DMS79 (cell line): ENCODE measurements at places on chromosomes 3 and 15.
A peak's percentile ranks its signal among the peaks of the same experiment; 100 is the strongest.

DNA sequence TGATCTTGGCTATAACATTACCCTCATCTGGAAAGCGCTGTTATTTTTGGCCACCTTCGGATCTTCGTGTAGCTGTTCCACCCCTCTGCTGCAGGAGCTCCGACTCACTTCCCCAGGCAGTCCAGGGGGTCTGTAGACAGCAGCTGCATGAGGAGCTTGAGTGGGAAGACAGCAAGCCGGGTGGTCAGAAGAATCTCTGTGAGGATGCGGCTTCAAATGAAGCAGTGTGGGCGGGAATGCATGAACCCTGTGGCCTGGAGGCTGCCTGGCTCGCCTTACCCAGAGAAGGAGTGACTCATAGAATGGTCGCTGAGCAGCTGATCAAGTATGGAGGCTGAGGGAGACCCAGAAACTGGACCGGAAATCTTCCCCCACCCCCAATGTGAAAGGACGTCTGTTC lies 45.2 kb upstream of the NR2F2 start:
- DNase-seq: no peak

GRCh38 chr3:138625707-138626365 lies 17.3 kb downstream of the FAIM start:
- DNase-seq: no peak

DNA sequence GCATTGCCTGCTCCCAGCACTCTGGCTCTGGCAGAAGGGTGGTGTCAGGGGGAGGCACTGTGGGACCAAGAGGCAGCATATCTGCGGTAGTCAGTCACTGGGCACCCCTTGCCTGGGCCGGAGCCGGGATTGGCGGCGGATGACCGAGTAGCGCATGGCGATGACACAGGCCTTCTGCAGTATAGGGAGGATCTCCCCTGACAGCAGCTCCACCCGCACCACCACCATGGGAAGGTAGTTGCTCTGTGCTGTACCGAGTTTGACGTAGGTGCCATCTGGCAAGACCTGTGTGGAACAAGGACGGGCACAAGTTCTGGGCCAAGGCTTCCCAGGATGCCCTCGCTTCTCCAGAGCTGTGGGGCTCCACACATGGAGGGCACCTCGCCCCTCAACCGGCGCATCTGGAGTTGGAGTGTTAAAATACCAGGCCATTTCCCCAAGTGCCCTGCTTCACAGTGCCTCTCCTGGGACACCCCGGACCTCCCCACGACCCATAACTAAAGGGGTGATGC lies 6.6 kb downstream of the ACOX2 start:
- no peak for DNase-seq

DNA sequence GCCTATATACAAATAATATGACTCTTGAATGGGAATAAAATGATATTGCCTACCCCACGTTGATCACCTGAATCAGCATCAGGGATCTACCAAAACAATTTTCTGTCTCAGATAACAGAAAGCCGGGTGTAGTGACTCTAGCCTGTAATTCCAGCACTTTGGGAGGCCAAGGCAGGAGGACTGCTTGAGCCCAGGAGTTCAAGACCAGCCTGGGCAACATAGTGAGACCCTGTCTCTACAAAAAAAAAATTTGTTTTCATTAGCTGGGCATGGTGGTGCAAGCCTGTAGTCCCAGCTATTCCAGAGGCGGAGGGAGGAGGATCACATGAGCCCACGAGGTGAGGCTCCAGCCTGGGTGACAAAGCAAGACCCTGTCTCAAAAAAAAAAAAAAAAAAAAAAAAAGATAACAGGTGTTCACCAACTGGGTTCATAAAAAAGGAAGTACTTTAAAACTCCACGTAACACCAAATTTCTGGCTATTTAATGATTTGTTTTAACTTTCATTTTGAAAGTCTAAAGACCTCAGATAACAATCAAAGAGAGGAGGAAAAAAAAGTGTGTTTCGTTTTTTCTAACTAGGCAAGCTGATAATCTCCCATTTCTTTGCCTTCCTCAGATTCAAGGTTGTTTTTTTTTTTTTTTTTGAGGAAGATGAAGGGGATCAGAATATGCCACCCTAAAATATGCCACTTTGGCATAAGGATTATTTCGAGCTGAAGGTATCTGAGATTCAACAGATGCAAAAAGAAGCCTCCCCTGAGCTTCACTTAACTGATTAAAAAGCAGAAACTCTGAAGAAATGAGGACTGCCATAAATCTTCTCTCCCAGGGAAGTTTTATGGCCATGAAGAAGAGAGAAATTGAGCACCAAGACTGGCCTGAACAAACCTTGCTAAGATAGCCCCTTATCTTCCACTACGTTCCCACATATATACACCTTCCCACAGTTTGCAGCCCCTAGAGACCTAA lies 44.1 kb downstream of the TRANK1 start:
- no peak for DNase-seq

- no peak for DNase-seq
Measured at GRCh38 chr3:46162975-46163555, 45.0 kb downstream of the CCR1 start.

DNA sequence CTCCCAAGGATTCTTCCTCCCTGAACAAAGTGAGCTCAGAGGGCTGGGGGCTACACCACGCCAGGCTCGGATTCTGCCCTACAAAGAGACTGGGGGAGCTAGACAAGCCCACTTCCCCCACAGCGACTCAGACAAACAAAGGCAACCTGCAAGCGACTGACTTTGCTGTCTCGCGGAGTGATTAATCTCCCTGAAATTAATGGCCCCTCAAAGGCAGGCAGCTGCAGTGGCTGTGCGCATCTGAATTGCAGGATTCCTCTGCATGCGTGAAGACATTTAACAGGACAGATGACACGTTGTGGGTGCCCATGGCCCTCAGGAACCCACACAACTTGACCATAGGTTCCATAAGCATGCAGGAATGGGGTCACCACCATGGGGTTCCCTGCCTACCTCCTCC lies 18.4 kb downstream of the CTXND1 start:
- no peak for DNase-seq

DNA sequence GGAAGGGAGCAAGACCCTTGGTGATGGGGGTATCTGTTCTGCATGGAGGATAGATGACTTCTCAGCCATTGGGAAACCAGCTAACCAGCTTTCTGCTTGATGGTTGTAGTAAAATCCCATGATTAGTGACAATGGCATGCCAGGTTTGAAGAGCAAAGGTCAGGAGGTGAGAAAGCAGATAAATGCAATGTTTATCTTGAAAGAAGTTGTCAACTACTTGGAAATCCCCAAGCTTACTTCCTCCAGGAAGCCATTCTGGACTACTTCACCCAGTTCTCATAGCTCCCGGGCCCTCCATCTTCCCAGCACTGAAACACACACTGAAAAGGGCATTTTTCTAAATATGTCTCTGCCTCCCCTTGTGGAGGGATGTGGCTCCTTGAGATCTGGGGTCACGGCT lies 51.3 kb downstream of the SMAD3 start:
- DNase-seq: no peak

GRCh38 chr15:79071901-79072300 lies 18.7 kb downstream of the RASGRF1 start:
- no peak for DNase-seq

GRCh38 chr15:51054535-51054934 lies 40.2 kb downstream of the TNFAIP8L3 start:
- no peak for DNase-seq

DNA sequence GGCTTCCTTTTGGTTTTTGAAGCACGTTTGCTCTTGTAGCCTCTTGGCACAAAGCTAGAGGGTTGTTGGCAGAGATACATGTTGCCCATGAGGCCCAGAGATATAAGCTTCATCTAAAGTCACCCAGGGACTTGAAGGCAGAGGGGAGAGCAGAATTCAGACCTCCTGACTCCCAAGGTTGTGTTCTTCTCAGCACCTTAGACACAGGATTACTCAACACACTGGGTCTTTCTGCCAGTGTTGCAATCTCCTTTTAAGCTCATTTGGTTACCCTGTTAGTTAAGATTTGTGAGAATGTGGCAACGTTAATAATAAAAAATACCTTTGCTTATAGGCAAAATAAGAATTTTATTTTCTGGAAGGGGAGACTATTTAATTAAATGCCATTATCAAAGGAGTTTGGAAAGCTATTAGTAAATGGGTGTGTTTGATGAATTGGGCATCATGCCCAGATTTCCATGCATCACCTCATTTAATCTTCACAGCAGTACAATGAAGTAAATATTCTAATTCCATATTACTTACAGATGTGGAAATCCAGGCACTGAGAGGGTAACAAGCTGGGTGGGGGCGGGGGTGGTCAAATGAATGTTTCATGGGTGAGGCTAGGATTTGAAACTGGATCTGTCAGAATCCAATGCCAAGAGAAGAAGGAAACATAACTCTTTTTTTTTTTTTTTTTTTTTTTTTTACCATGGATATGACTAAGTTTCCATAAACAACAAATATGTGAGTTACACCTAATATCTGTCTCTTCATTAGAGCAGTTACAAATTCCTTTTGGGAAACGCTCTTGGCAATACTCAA lies 183.3 kb downstream of the NR1D2 start:
- DNase-seq: peak; percentile 14

GRCh38 chr3:136994772-136995516 lies 37.2 kb downstream of the IL20RB start:
- DNase-seq: no peak

DNA sequence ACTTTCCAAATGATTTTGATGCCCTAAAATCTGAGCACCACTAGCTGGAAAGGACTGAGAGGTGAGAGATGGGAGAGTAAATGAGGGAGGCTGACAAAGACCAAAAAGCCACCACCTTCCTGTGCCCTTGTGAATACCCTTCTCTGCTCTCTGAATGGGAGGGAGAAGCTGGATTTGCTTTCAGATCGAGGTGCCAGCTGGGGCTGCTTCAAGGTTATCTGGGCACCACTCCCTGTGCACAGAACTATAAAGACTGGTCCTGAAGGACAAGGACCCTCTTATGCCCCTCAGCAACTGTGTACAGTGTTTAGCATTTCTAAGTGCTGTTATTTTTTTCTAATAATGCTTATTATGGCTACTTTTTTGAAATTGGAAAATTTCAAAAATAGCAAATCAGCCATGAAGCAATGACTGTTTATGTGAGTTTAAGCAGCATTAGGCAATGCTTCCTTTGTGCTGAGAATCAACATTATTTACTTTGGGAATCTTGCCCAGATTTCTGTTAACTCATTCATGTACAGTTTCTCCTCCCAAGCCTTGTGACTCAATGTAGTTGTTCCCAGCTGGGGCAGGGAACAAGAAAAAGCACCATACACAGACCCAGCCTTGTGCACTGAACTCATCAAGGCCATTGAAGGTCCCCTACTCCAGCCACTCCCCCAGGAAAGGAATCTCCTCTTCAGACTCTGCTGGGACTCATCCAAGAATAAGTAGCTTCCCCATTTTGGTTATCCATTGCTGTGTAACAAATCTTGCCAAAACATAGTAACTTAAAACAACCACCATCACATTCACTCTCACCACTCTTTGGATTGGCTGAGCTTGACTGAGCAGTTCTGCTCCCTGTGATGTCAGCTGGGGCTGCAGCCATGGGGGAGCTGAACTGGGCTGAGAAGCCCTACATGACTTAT lies 37.3 kb upstream of the CDV3 start:
- peak; percentile 43 for DNase-seq

DNA sequence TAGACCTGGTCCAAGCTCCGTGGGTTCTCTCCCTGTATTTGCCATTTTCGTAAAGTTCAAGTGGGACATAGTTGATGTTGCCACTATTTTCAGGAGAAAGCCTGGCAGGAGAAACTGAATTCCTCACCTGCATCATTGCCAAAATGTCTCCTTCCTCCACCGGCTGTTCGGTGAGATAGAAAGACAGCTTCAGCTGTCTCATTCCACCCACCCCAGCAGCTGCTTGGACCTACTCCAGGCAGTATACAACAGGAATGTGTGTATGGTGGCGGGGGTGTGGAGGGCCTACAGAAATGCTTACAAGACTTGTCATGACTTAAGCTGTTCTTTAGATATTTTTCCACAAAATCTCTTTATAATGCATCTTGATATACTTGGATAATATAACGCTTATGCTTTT lies 132.7 kb upstream of the RAP2B start:
- DNase-seq: no peak

- no peak for DNase-seq
Measured at GRCh38 chr15:91329914-91330313, 229.9 kb downstream of the SV2B start.

DNA sequence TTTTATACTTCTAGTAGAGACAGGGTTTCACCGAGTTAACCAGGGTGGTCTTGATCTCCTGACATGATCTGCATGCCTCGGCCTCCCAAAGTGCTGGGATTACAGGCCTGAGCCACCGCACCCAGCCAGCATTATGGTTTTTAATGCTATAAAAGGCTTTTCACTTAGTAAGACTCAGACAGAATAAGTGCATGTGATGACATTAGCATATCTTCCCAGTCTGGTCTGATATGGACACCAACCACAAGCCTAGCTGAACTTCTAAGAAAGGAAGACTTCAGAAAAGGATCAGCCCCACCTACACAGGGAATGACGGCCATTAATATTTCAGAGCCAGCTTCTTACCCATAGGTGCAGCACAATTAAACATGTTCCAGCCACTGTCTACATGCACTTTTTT lies 27.0 kb downstream of the GRK7 start:
- no peak for DNase-seq

DNA sequence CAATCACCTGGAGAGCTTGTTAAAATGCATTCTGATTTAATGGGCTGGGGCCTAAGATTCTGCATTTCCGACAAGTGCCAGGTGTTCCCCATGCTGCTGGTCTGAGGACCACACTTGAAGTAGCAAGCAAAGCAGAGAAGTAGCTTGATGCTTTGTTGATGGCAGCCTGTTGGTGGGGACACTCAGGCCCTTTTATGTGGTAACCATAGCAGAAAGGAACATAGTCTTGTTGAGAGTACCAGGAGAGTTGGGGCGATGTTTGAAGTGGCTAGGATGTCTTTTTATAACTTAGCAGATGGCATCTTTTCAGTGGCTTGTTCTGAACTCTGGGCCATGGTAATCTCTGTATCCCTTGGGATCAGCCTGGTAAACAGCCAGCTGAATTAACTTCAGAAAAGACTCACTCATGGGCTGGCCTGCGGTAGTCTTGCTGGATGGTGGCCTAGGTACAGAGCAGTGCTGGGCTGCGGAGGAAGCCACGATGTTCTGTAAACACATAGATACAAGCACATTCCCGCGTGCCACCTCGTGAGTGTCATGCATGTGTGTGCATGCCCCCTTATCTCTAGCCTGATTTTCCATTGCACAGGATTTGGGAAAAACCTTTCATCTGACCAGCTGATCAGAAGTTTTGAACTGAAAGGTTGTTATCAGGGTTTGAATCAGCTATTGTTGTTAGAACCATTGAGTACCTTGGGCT lies 292.4 kb upstream of the LRRFIP2 start:
- peak; percentile 91 for DNase-seq

DNA sequence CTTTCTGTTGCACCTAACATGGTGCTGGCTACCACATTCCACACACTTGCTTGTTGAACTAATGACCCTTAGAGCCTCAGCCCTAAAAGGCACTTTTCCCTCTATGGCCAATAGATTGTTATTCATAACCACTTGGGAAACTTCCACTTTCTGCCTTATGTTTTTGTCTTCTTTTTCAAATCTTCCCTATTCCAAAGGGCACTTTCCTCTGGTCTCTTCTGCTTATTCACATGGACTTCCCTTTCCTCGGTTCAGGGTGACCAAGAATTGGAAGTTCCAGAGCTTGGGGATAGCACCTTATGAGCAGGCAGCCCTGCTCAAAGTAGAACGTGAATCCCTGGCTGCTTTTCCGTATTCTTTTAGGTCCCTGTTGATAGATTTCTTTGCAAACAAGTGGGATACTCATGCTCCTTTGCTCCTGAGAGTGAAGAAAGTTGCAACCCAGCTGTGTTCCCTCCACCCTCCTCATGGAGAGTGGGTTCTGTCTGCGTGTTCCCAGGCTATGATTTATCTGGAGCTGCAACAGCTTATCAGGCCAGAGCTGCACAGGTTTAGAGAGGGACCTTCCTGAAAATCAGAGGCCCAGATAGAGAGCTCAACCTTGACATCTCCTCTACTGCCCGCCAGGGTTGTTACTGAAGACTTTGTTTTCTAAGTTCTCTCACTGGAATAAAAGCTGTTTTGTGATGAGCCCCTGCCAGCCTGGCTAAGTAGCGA lies 58.8 kb upstream of the MYZAP start:
- DNase-seq: no peak
